HT-29 (cell line): ENCODE measurements at places on chromosomes 2 and 18.

DNA sequence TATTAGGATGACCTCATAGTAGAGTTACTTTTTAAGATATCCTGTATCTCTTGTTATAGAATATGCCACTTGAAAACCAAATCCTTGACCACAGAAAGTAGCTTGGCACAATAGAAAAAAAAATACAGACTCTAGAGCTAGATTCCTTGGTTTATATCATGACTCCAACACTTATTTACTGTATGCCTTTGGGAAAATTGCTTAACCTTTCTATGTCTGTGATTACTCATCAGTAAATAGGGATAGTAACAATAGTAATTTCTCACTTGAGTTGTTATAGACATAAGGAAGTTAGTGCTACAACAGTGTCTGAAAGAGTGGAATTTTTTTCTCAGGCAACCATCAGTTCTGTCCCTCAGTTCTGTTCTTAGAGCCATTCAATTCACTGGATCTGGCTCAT is 193.8 kb downstream of the GULP1 start:
- DNase-seq = no peak

- no peak for DNase-seq
These were observed 744.0 kb downstream of the ADCYAP1 start for GRCh38 chr18:1648712-1649111.

GRCh38 chr2:182504903-182505302 is 78.1 kb upstream of the PDE1A start:
- DNase-seq = no peak

- DNase-seq = no peak
These were observed 48.6 kb downstream of the LINC00305 start for GRCh38 chr18:64100116-64100922.

GRCh38 chr2:96156926-96157648 is 11.8 kb upstream of the DUSP2 start:
- DNase-seq = no peak

- no peak for DNase-seq
These were observed 53.2 kb downstream of the DIS3L2 start for GRCh38 chr2:232014681-232015080.

GRCh38 chr2:235859651-235860050 is 308.5 kb downstream of the GBX2 start:
- no peak for DNase-seq

DNA sequence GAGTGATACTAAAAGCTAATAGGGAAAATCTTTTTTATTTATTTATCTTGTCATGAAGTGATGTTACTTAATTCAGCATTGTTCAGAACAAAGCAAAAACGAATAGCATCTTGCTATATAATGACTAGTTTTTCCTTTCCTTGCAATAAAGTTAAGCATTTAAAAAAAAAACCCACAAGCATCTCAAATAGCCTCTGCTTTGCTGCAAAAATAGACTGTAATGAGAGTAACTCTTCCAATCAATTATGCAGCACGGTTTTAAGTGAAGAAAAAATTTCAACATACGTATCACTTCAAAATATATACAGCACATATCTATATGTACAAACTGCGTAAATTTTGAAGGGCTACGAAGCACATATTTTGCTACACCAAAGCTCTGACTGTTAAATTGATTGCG is 153.3 kb upstream of the VRK2 start:
- no peak for DNase-seq

GRCh38 chr18:50194631-50195532 is at the start of gene MYO5B:
Gene MYO5B (minus strand): TSS chr18:50195147. CDS start chr18:50194793, 354 bp downstream.
- DNase-seq = peak; percentile 85

- no peak for DNase-seq
These were observed 276.2 kb downstream of the RNF144A start for GRCh38 chr2:7193457-7193856.

GRCh38 chr18:73331212-73331772 is 463.5 kb upstream of the NETO1 start:
- no peak for DNase-seq

DNA sequence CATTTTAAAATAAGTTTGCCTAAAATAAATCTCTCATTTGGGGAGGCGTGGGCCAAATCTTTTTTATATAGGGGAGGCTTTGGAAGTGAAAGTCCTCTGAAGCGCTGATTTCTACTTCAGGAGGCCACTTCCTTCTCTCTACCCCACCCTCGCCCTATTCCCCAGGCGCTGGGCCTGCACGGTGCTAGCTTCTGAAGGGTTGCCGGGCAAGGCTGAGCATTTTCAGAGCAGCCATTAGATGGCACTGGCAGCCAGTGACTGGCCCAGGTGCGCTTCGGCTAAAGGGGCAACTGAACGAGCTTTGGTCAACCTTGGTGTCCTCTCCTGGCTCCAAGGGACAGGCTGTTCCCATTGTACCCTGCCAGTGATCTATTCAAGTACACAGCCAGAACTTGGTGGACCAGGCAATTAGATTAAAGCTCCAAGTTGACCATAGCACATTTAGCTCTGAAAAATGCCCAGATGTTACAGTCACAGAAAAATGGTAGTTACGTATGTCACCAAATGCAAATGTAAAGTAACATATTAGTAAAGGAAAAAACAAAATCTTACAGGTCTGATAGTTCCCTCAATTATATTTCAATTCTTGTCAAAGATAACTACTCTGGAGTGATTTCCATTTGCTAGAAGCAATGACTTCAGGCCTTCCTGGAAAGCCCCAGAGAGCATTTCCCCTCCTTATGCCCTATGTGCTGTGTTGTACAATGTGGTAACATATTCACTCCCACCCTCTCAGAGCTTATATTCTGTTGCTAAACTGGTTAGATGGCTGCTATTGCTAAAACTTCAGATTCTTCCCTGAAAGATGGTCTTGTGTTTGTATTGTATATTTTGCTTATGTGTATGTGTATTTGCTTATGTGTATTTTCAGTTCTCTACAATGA is 2.1 kb downstream of the POMC start:
- peak; percentile 62 for DNase-seq

DNA sequence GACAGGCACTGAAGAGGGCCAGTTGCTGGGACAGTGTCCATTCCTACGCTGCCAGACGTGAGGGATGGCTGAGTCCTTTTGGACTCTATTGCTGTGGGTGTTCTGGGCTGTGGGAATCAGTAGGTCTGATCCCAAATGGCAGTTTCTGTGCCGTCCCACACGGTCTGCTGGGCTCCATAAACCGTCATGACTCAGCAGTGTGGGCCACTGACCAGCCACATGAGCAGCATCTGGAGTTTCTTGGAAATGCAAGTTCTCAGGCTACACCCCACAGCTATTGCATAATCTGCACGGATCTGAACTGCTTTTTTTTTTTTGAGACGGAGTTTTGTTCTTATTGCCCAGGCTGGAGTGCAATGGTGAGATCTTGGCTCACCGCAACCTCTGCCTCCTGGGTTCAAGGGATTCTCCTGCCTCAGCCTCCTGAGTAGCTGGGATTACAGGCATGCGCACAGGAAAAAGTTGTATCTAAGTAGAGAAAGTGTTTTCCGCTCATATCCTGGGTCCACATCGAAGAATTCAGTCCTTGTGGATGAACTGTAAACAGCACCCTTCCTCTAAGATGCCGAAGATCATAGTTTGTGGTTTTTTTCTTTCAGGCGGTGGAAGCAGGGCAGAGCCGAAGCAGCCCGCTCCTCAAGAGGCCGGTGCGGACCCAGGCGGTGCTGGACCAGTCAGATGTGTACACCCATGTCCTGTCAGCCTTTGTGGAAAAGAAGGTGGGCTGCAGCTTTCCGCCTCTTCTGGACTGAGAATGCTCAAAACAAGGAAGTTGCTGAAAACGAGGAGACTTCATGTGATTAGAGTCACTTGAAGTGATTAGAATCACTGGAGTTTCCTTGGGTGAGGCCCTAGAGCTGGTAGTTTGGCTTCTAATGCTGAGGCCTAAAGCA is 25.5 kb downstream of the RMC1 start:
- no peak for DNase-seq

DNA sequence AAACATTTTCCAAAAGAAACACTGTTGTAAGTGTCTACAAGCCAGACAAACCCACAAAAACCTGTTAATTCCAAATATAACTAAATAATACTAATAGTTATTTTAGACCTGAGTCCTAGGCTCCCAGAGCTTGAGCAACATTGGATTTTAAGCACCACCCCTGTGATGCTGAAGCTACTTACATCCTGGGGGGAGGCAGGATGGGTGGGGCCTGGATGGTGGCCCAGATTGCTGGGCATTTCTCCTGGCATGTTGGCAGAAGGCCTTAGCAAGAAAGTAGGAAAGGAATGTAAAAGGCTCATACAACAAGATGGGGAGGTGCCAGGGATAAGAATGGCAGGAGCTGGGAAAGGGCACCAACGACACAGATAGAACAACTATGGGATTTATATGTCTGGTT is 50.7 kb upstream of the OTX1 start:
- DNase-seq = no peak

DNA sequence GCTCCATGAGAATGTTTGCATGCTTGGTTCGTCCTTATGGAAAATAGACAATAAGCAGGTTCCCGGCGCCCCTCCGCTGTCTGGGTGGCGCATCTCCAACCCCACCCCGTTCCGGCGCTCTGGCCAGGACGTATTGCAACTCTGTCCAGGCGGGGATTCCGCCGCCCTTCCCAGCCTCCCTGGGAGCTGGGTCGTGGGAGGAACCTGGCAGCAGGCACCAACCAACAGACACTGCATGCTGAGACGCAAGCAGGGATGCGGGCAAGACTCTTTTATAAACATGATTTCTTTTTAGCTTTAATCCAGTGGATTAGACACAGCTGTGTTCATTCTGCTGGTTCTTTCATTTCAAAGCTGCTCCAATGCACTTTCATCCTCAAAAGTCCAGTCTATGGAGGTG is 240.2 kb downstream of the SH3BP4 start:
- no peak for DNase-seq

- DNase-seq = no peak
These were observed 678.9 kb downstream of the ARHGAP15 start for GRCh38 chr2:143808166-143808565.

DNA sequence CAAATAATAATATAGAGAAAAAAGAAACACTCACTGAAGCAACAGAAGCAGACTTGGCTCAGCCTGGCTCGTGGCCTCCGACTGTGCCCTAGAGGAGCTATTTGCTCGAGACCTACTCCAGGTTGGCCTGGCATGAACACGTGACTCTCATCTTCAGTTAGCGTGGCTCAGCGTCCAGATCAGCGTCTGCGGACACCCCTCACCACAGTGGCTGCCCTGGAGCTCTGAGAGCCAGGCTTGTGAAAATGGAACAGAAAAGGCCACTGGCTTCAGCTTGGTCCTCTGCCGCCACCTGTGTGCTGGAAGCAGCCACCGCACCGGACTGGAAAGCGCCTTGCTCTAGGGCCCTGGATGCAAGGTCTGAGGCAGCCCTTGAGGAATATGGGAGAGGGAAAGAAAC is 1184.0 kb upstream of the GYPC start:
- DNase-seq = peak; percentile 25

GRCh38 chr2:119231975-119232665 is 8.5 kb downstream of the STEAP3 start:
- DNase-seq = no peak

DNA sequence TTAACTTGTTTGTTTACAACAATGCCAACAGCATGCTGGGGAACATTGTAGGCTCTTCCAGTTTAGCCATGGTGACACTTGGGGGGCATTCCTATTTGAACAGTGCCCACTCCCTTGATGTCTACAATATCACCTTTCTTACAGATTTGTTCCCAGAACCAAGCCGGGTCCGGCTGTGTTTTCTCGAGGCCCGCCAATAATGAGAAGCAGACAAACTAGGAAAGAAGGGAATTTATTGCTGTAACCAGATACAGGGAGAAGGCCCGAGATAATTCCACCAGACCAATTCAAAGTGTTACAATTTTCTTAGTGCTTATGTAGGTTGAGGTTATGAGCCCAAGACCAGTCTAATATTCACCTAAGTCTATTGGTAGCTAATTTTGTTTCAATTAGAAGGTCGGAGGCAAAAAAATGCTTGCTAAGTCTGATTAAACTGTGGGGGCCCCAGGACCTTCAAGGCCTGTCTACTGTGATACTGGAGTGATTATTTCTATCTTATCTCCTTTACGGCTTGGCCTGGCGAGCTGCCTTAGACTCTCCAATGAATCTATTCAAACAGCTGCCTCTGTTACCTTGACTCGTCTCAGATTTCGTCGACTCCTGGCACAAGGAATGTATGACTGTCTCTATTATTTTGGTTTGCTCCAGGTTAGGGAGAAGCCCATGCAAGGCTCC is 59.1 kb upstream of the PSME4 start:
- no peak for DNase-seq

- peak; percentile 32 for DNase-seq
These were observed 335 bp downstream of the HES6 start for GRCh38 chr2:238239543-238239862.

DNA sequence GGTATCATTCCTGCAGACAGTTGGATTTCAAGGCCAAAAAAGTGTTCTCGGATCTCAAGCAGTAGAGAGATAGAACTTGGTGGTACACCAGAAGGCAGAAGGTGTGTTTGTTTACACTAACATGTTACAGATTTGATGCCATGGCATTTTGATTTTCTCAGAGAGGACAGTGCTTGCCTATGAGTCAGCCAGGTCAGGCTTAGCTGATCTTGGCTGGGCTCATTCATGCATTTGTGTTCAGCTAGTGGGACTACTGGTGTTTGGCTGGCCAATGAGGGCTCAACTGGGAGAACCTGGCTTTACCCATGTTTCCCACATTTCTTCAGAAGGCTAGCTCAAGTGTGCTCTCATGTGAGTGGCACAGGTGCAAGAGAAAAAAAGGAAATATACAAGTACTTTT is 162.0 kb downstream of the C1D start:
- no peak for DNase-seq

- DNase-seq = no peak
These were observed 71.9 kb downstream of the CHRNA1 start for GRCh38 chr2:174692256-174692919.

DNA sequence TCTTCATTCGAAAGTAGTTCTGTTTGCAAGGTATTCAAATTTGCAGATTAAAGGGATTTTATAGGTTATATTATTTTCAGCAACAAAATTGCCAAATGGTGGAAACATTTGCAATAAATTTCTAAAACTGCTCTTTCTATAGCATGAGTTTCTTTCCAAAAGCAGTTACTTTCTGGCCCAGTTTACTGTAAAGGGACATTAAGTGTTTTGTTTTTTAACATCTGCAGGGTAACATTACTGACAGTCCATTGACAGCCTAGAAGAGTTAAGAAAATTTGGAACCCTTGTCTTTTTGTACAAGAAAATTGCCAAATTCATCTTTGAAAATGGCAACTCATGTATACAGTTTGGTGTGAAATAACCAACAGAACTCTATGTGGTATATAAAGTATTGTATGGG is 375.1 kb downstream of the SETBP1 start:
- DNase-seq = no peak

DNA sequence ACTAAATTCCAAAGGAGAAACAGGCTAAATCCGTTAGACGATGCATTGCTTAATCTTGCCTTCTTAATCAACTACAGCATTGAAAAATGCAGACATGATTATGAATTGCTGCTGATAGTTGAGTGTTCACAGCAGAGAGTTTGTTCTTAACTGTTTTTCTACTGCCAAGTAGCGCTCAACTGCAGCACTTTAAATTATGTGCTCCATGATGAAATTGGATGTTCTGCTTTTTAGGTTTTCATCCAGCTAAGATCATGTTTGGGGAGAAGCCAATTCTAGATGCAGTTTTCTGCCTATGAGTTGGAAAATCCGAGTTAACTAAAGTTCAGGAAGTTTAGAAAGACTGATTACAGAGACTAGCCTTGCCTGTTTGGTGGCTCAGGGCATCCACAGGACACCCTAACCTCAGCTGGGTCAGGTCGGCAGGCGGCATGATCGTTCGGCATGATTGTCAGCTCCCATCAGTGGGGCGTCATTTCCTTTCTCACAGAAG is 119.4 kb upstream of the PIEZO2 start:
- DNase-seq = no peak

GRCh38 chr2:54103454-54104314 is 11.7 kb upstream of the ACYP2 start:
- DNase-seq = peak; percentile 82
